Activated CD4-positive, alpha-beta T cell treated with anti-CD3 and anti-CD28 coated beads, Interleukin-2, amount 10 ng/mL, durations not matched to agents 7 days and 5 days (primary cell): ENCODE measurements at places on chromosomes 3 and 15. TPM values are rescaled to one million over a fixed set of nuclear protein-coding genes. Genes with fewer than 3 reads are reported as not detected.

GRCh38 chr15:56492791-56493555, 28.0 kb upstream of the MNS1 start:
- DNase-seq, result peak; percentile 26

DNA sequence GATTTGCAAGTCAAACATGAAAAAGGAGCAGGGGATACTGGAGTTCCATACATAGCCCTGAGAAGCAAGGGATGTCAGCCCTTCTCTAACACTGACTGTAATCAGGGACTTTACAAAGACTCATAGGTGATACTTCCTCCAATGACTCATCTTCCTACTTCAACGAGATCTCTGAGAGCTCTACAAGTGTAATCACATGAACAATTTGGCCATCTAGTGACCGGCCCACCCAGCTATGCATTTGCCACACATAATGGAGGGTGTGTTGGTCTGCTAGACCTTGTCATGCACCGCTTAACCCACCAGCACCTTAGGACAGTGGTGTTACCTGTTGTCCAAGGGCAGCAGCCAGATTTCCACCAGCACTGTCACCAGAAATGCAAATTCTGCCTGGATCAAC, 75.3 kb downstream of the NCEH1 start:
- DNase-seq, result no peak

Gene SPPL2A
- 80.0 TPM for total RNA-seq

Gene PAQR5
- not detected for total RNA-seq

DNA sequence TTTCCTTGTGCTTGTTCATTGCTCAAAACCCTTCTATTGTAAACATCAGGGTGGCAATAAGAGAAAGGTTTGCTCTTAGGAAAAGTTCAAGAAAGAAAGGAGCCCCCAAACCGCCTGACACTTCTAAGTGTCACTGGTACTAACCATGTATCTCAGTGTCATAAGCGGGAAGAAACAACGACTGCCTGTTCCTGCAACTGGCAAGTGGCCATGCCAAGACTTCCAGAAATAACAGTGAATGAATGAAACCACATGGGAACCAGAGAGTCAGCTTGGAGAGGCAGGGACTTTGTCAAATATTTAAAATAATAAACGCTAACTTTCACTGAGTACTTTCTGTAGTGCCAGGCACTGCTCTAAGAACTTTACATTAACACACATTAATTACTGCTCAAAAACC, 1.1 kb downstream of the PLSCR2 start:
- DNase-seq, result no peak

GRCh38 chr15:52148403-52148802, 35.8 kb upstream of the BCL2L10 start:
- DNase-seq, result no peak

DNA sequence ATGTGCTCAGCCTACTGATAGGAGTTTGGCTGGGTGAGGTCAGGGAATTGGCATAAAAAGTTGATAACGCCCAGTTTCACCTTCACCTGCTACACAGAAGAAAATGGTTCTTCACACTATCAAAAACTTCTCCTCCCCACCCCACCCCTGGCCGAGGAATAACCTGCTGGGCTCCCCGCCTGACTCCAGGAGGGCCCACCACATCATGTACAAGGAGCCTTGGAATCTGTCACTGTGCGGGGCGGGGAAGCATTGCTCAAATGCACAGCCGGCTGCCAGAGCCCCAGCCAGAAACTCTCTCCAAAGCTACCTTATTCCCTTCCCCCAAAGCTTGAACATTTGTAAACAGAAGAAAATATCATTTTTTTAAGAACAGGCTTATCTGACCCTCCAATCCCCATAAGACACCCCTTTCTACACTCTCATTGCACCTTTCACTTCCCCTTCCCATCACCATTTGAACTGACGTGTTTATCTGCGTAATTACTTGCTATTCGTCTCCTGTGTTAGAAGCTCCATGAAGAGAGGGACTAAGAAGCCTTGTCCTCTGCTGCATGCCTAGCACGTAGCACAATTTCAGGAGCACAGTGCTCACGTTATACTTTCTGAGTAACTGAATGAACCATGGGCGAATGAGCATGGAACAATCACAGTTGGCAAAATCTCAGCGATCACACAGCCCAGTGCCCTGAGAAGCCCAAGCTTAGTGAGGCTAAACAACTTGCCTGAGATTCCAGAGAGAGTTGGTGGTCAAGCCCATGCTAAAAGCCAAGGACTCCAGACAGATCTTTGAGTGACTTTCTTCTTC, 82.9 kb downstream of the HES1 start:
- no peak for DNase-seq

GRCh38 chr15:79078003-79078402, 12.6 kb downstream of the RASGRF1 start:
- DNase-seq, result no peak

DNA sequence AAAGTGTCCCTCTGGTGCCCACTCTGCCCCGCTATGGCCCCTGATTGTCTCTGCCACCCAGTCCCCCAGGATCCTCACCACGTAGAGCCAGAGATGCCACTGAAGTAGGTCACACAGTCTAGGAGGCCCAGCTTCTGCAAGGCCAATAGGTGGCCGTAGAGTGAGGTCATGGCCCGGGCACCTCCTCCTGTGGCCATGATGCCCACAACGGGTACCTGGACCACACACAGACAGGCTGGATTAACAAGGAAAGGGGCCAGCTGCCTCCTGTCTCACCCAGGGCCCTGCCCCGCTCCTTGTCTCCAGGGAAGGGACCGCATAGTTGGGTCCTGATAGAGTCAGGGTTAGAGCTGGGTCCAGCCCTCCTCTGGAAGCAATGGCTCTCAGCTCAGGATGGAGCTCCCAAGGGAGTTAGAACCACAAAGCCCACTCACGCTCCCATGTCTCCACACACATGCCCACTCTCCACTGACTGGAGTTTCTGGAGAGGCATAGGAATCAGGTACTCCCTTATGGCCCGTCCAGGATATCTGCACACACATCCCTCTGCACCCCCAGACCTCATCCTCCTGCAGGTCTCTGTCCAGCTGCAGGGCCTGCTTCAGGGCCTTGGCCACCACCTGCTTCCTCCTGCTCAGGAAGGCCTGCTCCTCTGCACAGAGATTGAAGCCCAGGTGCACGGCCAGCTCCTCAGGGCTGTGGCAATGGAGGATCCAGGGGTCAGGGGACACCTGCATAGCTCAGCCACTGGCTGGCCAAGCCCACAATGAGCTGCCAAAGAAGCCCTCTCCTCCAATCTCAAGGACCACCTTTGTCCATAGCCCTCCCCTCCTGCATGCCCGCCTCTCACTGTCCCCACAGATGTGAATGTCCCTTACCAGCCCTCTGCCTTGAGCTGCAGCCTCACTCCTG, 13.2 kb downstream of the PLA2G4D start:
- DNase-seq, result no peak

Gene IL17RD
- total RNA-seq, result not detected

- DNase-seq, result no peak
Measured at GRCh38 chr3:191425322-191425734, 35.6 kb upstream of the PYDC2 start.

- DNase-seq, result no peak
Measured at GRCh38 chr15:60520013-60520824, 41.3 kb upstream of the ICE2 start.

DNA sequence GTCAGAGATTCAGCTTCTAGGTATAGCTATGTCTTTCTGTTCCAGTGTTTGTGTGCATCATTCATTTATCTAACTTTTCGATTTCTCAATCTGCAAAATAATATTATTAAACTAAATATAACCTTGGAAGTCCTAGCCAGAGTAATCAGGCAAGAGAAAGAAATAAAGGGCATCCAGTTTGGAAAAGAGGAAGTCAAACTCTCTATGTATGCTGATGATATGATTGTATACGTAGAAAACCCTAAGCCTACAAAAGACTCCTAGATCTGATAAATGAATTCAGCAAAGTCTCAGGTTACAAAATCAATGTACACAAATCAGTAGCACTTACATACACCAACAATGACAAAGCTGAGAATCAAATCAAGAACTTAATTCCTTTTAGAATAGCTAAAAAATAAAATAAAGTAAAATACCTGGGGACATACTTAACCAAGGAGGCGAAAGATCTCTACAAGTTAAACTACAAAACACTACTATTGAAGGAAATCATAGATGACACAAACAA, 718.2 kb downstream of the NTRK3 start:
- no peak for DNase-seq

Gene CCDC50
- 22.0 TPM for total RNA-seq

DNA sequence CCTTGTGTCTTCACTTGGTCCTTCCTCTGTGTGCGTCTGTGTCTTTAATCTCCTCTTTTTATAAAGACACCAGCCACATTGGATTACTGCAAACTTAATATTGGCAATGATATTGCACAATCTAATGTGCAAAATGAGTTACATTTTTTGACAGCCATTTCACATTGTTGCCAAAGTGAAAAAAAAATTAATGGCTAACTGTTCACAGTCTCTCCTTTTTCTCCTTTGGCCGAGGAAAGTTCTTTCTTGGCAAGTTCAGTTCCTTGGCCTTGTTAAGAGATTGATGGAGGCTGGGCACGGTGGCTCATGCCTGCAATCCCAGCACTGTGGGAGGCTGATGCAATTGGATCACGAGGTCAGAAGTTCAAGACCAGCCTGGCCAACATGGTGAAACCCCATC, 62.2 kb upstream of the ZNF280D start:
- DNase-seq, result no peak

DNA sequence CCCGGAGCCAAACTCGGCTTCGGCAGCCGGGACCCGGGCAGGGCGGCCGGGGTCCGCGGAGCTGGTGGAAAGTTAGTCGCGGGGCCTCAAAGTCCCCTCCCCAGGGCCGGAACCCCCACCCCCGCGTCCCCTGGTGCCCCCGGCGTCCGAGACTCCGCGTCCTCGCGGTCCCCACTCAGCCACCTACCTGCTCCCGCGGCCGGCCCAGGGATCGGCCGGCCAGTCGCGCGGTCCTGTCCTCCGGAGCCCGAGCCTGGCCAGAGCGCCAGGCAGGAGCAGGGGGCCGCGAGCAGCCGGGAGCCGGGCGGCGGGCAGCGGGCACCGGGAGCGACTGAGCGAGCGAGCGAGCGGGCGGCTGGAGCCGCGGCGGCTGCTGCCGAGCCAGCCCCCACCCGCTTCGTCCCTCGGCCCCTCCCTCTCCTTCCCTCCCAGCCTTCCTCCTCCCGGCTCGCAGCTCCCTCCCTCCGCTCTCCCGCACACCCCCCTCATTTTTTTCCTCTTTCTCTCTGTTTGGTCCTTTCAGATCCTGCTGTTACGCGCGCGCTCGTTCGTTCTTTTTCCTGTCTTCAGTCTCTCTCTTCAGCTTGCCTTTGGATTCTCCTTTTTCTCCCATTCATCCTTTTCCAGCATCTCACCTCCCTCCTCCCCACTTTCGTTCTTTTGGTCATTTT, at the start of gene MEGF11:
MEGF11 (minus strand) TSS at position 333 of the 671 bp plus-strand sequence. CDS start 125,347 bp downstream, outside the sequence.
- no peak for DNase-seq

GRCh38 chr3:152113413-152113812, 155.3 kb upstream of the MBNL1 start:
- no peak for DNase-seq

Gene ANO10
- total RNA-seq, result 12.4 TPM

- no peak for DNase-seq
Measured at GRCh38 chr3:66603151-66603611, 102.4 kb upstream of the LRIG1 start.

- DNase-seq, result no peak
Measured at GRCh38 chr15:39511916-39512260, 69.0 kb upstream of the THBS1 start.

DNA sequence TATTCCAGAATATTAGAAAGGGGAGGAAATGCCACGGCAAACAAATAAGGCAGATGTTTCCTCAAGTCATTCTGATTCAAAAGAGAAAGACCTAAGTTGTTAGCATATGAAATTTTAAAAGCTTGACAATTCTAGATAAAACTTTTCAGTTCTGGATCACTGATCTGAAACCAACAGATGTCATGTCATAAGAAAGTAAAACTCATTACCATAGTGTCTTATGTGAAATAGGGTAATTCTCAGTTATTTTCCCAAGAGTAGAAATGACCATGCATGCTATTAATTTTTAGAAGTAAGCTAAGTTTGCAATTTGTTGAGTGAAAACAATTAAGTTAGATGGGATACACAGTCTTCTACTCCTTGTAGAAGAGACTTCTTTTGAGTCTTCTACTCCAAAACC, 630.3 kb downstream of the NAALADL2 start:
- DNase-seq, result no peak

- no peak for DNase-seq
Measured at GRCh38 chr3:96450699-96451098, 363.7 kb upstream of the EPHA6 start.

- no peak for DNase-seq
Measured at GRCh38 chr15:77495838-77496596, 75.3 kb downstream of the HMG20A start.

Gene DHFR2
- total RNA-seq, result 9.0 TPM

DNA sequence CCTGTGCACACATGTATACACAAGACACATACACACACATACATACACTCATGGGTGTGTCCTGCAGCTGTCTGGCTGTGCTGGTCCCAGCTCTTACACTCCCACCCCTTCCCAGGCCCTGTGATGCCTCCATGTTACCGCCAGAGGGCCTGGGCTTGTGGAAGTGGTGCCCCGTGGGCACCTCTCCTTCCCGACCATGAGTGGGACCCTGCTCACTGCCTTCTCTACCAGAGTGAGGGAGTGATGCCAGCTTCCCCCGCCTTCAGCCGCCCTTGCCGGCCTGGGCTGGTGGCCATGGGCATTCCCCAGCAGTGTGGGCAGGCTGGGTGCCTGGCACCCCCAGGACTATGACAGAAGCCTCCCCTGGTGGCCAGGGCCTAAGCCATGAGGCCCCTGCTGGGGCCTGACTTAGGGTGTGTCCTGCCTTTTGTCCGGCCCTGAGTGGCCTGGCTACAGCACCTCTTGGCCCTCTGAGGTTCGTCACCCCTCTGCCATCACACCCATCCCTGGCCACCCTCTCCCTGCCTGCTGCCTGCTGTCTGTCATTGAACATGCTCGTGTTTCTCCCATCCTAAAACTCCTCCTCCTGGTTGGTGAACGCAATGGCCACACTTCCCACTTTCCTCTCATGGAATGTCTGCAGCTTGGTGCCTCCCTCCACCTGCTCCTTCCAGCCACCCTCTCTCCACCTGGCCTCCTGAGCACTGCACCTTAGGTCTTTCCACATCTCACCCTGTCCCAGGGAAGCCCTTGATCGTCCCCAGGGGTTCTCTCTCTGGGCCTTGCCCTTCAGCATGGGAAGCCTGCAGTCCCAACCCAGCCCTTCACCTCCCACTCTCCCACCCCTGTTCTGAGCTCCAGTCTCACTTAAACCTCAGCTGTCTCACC, 14.6 kb downstream of the HDAC11 start:
- DNase-seq, result no peak

Gene CLDN16
- not detected for total RNA-seq

DNA sequence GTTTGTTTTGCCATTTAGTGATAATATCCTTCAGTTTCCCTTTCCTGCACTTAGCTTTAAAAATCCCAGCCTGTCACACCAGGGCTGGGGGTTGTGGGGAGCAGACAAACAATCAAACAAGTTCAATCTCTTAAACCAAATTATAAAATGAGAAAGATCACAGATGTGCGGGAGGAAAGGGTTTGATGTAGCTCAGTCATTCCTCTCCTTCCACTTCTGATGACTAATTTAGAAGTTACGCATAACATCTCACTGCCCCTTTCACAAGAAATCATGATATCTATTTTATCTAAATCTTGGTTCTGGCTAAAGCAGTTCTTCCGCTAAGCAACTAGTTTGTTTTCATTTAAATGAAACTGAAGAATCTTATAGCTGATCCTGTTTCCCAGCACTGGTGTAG, 34.1 kb upstream of the ATG7 start:
- no peak for DNase-seq
